ENCODE measurements at places on chromosomes 6 and 20. TPM values are rescaled to one million over a fixed set of nuclear protein-coding genes. Genes with fewer than 3 reads are reported as not detected.

DNA sequence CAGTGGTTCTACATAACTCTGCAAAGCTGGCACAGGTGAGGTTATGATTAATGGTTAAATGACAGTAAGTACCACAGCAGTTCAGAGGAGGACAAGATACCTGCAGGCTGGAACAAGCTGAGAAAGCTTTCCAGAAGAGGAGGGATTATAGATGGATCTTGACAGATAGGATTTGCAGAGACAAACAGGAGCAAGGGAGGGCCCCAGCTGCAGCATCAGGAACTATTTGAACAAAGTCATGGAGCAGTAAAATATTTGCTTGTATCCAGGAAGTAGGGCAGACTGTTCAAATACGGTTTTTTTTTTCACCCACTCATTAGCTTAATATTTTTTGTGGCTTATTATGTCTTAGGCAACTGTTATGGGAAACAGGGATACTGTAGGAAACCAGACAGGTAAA is 144.4 kb upstream of the MAN1A1 start:
- no peak for DNase-seq

- DNase-seq = no peak
Measured at GRCh38 chr6:143676437-143677045, 1.2 kb upstream of the PHACTR2 start.

Gene CCN5
- polyA plus RNA-seq = 196 TPM

Gene SCUBE3
- 3.1 TPM for polyA plus RNA-seq

Gene MYLK2
- 0.20 TPM for polyA plus RNA-seq
